ENCODE measurements at places on chromosomes 1 and 21.

DNA sequence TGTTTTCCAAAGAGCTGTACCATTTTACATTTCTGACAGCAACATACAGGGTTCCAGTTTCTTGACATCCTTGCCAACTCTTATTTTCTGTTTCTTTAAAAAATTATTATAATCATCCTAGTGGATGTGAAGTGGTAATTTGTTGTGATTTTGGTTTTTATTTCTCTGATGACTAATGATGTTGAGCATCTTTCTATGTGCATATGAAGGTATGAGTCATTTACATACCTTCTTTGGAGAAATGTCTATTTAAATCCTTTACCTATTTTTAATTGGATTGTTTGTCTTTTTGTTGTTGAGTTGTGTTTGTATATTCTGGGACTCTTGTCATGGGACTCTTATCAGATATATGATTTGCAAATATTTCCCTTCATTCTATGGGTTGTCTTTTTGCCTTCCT lies 20.8 kb upstream of the MPC2 start:
- DNase-seq: peak; percentile 19

GRCh38 chr1:156383023-156383422 lies 14.0 kb downstream of the RHBG start:
- DNase-seq: peak; percentile 60

- DNase-seq: no peak
Measured at GRCh38 chr1:2983319-2983705, 38.0 kb upstream of the ACTRT2 start.

DNA sequence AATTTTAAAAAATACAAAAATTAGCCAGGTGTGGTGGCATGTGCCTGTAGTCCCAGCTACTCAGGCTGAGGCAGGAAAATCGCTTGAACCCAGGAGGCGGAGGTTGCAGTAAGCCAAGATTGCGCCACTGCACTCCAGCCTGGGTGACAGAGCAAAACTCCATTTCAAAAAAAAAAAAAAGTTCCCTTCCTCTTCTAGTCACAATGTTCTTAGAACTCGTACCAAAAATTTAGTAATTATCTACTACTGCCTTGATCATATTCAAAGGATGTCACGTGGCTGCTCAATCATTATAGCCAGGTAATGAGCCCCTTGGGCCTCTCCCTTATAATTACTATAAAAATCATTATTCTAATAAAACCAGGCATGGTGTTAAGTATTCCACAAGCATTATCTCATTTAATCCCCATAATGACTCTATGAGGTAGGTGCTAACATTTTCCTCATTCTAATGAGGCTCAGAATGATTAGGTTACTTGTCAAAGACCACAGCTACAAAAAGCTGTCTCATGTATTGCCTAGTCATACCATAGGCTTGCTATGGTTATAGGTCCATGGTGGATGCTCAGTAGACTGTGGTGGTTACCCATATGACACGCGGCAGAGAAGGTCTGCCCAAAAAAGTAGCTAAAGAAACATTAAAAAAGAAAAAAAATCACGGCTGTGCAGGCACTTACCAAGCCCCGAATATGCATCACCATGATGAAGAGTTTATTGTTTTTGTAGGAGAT lies 15.5 kb upstream of the PPP1R15B start:
- DNase-seq: no peak

GRCh38 chr1:220076861-220077762 lies 12.5 kb downstream of the BPNT1 start:
- no peak for DNase-seq

DNA sequence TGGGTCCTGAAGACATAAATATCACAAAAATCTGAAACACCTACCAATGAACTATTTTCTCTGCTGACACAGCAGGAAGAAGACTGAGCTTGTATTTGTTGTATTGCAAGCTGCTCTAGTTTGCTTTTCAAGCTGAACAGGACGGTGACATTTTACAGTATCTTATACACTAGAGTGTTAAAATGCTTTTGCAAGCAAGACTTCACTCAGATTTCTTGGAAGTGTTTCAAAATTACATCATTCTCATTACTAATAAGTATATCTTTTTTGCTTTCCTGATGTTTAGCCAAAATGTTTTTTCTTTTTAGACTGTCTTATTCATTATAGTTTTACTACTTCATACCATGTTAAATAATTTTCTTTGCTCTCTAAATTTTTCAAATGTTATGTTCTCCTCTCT lies 427.1 kb upstream of the CXADR start:
- DNase-seq: no peak

- no peak for DNase-seq
Measured at GRCh38 chr1:85683292-85684025, 24.8 kb downstream of the ZNHIT6 start.

- no peak for DNase-seq
Measured at GRCh38 chr1:189970331-189971230, 507.1 kb downstream of the BRINP3 start.

DNA sequence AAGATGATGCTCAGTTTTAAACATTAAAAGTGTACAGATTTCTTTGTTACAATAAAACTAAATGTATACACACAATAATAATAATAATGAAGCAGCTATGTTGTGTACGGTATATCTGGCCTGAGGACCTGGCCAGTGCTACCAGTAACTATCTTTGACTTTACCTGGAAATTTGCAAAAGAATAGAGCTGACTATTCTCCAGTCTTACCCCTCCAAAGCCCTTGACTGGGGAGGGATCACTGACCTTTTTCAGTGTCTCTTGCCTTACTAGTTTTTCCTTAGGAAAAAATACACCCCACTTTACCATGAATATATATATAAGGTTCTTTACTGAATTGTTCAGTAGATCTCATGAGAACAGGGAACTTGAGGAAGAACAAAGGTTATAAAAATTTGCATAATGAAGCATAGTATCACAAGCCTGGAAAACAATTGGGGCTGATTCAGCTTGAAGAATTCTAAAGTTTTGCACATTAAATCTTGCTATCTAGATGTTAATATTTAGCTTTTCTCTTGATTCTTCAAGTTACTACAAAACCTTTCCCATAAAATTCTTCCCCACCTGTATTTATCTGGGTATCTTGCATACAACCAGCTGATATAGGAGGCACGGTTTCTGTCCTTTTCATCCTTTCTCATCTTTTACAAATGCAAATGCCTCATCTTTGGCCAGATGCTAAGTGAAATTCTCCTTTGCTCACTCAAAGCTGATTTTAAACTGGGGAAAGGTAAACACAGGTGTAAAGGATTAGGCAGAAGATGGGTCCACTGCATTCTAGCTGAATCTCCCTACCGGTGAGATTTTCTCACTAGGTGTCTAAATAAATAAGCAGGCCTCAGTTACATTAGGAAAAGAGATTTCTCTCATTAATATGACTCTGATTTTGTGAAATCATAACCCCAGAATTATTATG lies 25.0 kb upstream of the SLAMF1 start:
- DNase-seq: no peak

All from EL (cell line).